Astrocyte (in vitro differentiated cells and primary cell): ENCODE measurements at places on chromosomes 13 and 19. TPM values are rescaled to one million over a fixed set of nuclear protein-coding genes. Genes with fewer than 3 reads are reported as not detected.

CDX2 gene
- total RNA-seq, result not detected in 2 replicates

DNA sequence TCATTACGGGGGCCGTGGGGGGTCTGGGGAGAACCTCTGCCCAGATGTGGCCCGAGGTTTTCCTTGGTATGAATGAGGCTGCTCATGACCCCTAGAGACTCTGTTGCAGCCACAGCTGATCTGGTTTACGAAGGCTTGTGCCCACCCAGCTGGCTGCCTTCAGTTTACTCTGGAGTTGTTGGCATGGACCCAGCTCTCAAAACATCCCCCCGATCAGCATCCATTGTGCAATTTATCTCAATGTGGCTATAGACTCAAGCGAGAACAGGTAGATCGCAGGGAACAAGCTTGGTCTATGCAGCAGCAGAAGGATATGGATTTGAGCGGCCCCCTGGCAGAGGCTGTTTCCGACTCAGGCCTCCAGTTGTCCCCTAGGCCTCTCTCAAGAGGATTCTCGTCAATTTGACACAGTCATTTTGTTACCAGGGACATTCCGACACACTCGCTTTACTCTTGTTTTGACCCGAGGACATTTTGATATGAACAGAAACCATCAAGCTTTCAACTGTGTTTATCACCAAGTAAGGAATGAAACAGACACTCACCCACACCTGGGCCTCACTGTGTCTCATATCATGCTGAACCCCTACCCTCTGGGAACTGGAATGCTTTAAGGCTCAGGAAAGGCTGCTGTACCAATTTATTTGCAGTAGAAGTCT is 161.5 kb downstream of the KATNAL1 start:
- DNase-seq, result no peak

DNA sequence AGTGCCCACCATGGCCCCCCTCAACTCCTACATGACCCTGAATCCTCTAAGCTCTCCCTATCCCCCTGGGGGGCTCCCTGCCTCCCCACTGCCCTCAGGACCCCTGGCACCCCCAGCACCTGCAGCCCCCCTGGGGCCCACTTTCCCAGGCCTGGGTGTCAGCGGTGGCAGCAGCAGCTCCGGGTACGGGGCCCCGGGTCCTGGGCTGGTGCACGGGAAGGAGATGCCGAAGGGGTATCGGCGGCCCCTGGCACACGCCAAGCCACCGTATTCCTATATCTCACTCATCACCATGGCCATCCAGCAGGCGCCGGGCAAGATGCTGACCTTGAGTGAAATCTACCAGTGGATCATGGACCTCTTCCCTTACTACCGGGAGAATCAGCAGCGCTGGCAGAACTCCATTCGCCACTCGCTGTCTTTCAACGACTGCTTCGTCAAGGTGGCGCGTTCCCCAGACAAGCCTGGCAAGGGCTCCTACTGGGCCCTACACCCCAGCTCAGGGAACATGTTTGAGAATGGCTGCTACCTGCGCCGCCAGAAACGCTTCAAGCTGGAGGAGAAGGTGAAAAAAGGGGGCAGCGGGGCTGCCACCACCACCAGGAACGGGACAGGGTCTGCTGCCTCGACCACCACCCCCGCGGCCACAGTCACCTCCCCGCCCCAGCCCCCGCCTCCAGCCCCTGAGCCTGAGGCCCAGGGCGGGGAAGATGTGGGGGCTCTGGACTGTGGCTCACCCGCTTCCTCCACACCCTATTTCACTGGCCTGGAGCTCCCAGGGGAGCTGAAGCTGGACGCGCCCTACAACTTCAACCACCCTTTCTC is 8.2 kb downstream of the FOXA3 start:
- DNase-seq, result no peak

GRCh38 chr13:45909673-45910072 is 58.1 kb upstream of the SIAH3 start:
- DNase-seq, result no peak

DNA sequence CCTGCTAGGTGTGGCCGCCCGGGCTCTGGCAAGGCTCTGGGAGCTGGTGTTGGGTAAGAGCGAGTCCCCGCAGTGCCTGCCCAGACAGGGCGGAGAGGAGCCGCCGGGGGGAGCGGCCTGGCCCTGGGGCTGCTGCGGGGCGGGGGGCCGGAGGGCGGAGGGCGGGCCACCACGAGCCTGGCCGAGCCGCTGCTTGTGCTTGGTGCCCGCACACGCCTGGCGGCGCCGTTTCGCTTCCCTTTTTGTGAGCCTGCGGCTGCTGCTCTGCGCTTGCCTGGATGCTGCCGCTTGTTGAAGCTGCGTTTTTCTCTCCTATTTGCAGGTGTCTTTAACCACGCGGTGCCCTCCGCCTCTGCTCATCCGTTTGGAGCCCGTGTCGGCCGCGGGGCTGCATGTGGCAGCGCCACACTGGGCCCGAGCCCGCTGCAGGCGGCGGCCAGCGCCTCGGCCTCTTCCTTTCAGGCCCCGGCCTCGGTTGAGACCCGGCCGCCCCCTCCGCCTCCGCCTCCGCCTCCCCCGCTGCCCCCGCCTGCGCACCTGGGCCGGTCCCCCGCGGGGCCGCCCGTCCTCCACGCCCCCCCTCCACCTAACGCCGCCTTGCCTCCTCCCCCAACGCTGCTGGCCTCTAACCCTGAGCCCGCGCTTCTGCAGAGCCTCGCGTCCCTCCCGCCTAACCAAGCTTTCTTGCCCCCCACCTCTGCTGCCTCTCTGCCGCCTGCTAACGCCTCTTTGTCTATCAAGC is 8.5 kb downstream of the PLEKHJ1 start:
- no peak for DNase-seq

DNA sequence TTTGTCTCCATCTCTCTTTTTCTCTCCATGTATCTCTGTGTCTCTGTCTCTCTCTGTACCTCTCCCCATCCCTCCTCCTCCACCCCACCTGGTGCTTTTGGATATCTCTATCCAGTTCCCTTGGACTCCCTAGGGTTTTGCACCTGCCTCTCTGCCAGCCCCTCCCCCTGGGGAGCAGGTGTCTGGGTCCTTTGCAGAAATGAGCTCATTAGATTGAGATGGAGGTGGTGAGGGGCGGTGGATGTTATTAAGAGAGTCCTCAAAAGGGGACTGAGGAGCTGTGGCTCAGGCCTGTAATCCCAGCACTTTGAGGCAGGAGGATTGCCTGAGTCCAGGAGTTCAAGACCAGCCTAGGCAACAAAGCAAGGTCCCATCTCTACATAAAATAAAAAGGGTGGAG is 2.1 kb downstream of the KCNN4 start:
- no peak for DNase-seq

DNA sequence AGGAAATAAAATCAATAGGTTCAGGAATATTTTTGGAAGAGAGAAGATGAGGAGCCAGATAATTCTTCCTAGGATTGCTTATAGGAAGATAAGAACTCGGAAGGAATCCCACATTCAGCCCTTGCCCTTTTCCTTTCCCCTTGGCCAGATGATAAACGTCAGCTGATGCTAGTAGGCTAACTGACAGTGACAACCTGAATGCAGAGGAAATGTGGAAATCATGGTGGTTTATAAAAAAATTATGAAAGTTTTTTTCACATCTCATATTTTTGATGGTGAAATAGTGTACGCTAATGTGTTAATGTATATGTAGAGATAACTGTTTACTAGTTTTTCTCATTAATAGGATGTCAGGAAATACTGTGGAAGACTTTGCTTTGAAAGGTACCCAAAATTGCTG is 56.9 kb downstream of the EDNRB start:
- DNase-seq, result no peak

DNA sequence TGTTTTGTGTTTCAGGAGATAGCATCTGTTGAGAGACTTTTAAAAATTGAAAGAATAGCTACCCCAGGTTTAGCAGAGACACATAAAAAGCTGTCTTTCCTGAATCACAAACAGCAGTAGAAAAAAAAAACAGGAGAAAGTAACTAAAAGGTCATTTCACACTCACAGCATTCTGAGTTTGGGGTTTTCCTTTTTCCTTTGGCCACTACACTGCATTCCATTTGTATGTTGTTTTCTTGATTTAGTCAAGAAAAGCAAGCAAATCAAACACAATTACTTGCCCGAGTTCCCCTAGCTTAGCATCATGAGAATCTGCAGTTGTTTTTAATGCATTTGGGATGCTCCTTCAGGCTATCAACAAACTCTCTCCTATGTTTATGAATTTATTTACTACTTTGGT is 161.0 kb downstream of the KCTD12 start:
- DNase-seq, result peak; percentile 39

DNA sequence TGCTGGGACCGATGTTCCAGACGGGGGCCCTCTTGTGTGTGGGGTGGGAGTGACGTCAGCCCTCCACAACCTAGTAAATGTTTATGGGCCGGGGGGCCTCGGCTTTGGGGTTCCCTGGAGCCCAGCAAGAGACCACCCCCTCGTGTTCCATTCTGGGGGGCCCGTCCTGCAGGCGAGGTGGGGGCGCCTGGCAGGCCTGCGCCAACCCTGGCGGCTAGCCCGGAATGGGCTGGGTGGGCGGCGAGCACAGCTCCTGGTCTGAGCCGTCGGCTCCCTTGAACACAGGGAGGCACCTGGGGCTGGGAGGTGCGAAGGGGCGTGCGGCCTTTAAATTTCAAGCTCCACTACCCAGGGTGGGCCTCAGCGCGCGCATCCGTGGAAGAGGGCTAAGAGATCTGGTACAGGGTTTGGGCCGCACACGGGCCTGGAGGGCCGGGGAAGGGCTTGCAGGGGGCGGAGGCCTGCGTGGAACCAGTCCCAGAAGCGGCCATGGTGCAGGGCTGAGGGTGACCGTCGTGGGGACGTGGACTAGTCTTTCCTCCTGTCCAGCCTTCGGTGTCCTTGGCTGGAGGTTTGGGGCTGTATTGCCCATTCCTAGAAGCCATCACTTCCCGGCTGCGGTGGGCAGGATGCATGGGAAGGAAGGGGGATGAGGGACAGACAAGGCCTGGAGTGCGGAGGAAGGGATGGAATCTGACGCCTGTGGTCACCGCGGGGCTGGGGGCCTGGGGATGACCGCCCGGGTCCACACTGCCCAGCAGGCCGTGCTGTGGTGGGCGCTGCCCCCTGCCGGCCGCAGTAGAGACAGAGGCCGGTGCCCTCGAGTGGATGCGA is 11.4 kb downstream of the NDUFA11 start:
- peak; percentile 15 for DNase-seq
